T-helper 2 cell treated with Interferon-gamma antibody and Interleukin-4, amounts not matched to agents 5 μg/mL and 100 μg/mL, for 36 hours (primary cell): ENCODE measurements at places on chromosomes 1 and 21.

GRCh38 chr1:244971552-244972216 is 107.3 kb upstream of the HNRNPU start:
- no peak for DNase-seq

- peak; percentile 76 for DNase-seq
These were observed 56.7 kb downstream of the S1PR1 start for GRCh38 chr1:101293461-101294051.

GRCh38 chr1:193338194-193338593 is 151.8 kb upstream of the B3GALT2 start:
- DNase-seq, result no peak

DNA sequence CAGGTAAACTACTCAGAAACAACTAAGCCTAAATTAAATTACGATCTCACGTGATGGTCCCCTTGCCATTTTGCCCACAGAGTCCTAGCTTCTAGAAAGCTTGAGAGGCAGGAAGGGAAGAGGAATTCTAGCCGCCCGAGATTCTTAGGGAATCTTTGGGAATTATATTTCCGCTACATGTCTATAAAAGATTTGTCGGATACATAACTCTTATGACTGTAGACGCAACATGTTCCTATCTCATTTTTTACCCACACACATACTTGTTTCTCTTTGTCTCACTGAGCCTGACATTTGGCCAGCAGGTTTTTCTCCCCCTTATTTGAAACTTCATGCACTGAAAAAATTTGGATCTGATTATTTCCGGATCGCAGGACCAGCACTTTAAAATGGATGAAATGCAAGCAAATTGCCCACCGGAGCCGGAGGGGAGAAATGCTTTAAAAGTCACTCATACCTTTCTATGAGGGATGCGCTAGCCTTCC is 5.5 kb downstream of the GLIS1 start:
- no peak for DNase-seq

DNA sequence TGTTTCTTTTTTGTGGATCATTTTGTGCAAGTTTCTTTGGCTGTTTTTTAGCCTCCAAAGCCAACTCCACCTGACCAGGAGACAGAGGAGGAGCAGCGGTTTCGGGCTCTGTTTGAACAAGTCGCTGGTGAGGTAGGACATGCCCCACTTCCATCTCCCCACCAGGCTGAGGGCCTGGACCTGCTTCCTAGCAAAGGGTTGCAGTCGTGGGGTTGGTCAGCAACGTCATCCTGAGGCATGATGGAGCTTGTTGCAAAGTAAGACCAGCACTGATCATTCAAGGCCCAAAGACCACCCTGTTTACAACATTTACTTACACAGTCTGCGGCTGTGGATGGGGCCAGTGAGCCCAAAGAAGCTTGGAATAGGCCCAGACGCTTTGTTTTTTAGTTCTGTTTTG is 40.3 kb downstream of the CAPN9 start:
- no peak for DNase-seq
